Gastroesophageal sphincter (tissue), 4 donors: ENCODE measurements at places on chromosomes 3 and 15. TPM values are rescaled to one million over a fixed set of nuclear protein-coding genes. Genes with fewer than 3 reads are reported as not detected.

Gene ZNF639
- 97.8 TPM for total RNA-seq

Gene ECE2
- 0.62 TPM for total RNA-seq

Gene RARRES1
- 110 TPM for total RNA-seq

Gene PRR20G
- not detected for total RNA-seq

Gene TSPAN3
- 171 TPM for total RNA-seq

Gene AGBL1
- total RNA-seq = 0.13 TPM

Gene FBN1
- total RNA-seq = 243 TPM

Gene OR5K2
- total RNA-seq = not detected

Gene ZNF621
- 28.3 TPM for total RNA-seq

Gene KBTBD12
- total RNA-seq = 7.4 TPM

Gene KY
- total RNA-seq = 0.64 TPM

Gene PPARG
- total RNA-seq = 11.7 TPM

Gene PLCB2
- 11.4 TPM for total RNA-seq
